ENCODE measurements at places on chromosomes 6 and 20.

GRCh38 chr6:130324657-130325056 lies 41.2 kb upstream of the TMEM200A start:
- DNase-seq: no peak

- DNase-seq: no peak
Observed at GRCh38 chr20:58996226-58996611, 10.8 kb downstream of the CTSZ start.

DNA sequence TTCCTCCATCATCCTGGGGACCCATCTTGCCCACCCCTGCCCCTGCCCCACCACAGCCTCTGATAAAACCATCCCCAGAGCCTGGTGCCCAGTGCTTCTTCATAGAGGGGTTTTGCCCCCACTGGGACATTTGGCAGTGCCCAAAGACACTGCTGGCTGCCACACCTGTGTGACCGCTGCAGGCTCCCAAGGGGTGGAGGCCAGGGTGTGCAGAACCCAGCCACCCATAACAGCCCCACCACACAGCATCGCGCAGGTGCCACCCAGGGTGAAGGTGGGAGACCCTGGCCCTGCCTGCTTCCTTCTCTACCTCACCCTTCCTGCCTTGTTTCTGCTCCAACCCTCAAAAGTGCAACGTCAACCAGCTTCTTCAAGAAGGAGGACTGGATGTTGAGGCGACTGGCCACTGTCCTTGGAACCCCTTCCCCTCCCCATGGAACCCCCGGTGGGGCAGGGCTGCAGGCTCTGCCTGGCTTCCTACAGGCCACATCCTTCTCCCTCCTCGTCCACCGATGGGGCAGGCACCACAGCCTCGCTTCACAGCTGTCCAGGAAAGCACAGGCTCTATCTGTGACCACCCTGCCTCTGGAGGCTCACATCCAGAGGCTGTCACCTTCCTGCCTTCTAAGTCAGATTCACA lies 79.2 kb upstream of the MPC1 start:
- DNase-seq: no peak

GRCh38 chr20:1953621-1954020 lies 40.2 kb downstream of the PDYN start:
- no peak for DNase-seq

DNA sequence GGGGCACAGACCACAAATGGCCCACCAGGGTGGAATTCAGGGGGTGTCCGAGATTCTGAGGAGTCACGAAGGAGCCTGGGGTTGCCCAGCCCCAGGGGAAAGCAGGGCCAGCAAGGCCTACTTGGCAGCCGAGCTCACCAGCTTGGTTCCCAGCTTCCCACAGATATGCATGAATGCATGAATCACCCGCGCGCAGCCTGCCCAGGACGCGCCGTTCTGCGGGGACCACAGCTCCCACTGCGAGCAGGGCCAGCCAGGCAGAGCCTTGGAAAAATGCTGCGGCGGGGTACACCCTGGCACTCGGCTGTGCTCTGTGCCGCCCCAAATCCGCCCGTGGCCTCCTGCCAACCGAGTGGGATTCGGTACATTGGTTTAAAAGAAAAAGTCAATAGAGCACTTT lies 211.0 kb downstream of the NFATC2 start:
- no peak for DNase-seq

- no peak for DNase-seq
Observed at GRCh38 chr6:13436399-13437217, 50.8 kb downstream of the GFOD1 start.

GRCh38 chr6:157825243-157825904 lies 2.3 kb downstream of the SNX9 start:
- DNase-seq: no peak

Measured in NCI-H2171 treated with DMSO at 0.1 percent for 48 hours (cell line).